Activated CD4-positive, CD25-positive, alpha-beta regulatory T cell treated with anti-CD3 and anti-CD28 coated beads, Interleukin-2, amount 50 U/mL, for 16 hours (primary cell): ENCODE measurements at places on chromosomes 6 and 20.

- no peak for DNase-seq
Measured at GRCh38 chr6:47654255-47654654, 44.1 kb upstream of the ADGRF4 start.

GRCh38 chr6:168695701-168696100 lies 254.7 kb downstream of the SMOC2 start:
- DNase-seq = no peak

- DNase-seq = no peak
Measured at GRCh38 chr6:165679326-165679725, 16.3 kb upstream of the PDE10A start.

DNA sequence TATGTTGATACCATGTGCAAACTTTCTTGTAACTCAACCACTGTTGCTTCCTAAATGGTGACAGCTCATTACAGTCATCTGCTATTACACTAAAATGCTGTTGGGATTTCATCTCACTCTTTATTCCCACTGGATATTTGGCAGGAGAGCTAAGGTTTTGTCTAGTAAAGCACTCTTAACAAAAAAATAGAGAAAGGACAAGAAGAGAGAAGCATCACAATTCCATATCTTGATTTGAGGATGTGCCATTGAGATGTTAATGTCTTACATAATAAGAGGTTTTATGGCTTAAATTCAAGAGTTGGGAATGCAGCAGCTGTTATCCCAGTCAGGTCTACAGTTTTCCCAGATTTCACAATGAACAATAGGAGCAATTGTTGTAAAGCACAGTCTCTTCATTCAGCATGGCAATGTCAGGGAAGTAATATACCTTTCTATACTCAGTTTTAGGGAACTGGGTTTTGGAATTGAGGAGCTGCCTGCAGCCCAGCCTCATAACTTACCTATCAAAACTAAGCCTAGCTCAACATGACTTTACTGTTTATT lies 134.9 kb downstream of the ISM1 start:
- no peak for DNase-seq

DNA sequence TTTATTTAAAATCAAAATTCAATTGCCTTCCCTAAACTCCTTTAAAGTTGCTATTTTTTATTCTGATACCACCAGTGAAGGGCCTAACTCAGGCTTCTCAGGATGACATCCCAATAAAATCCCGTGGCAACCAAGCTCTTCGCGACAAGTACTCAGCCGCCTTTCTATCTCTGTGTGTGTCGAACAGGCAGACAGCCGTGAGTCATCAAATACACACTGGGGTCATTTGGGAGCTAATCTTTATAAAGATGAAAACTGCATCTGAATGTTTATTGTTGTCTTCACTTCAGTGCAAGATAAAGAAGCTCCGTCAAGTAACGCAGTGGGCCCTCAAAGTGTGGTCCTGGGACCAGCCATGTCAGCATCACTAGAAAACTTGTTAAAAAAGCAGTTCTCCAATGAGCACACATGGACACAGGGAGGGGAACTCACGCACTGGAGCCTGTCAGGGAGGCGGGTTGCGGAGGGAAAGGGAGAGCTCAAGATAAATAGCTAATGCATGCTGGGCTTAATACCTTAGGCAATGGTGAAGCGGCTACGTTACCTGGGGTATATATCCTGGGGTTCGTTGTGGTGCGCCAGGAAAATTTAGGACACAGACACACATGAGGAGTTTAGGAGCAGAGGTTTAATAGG lies 119.3 kb downstream of the RNF144B start:
- DNase-seq = no peak

DNA sequence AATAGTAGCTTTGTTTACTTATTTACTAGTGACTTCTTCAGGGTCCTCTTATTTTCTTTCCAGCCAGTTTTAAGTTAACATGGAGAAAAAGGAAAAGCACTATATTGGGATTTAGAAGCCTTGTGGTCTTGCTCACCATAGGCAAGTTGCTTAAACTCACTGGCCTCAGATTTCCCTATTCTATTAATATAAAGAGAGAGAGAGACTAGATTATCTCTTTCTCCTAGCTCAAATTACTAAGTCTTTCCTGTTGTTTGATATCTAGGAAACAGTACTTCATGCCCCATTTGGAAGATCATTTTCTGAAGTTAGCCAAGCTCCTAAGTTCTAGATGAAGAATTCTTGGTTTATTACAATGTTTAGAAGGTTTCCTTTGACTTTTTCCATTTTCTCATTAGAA lies 32.5 kb downstream of the CTNNBL1 start:
- no peak for DNase-seq

DNA sequence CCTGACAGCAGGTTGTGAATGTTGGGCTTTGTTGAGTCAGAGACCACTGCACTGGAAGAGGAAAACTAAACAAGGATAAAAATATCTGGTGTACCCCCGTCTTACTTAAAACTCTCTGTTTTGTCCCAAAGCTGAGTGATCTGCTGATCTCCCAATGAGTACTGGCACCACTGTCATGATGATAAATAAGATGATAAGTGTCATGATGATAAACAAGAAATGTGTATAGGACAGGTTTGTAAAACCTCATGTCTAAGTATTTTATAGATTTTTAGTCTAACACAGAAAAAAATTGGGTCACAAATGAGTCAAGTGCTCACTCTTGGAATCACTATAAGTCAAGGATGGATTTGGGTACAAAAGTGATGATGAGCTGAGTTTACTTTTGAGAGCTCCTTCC lies 8.5 kb upstream of the SIM1 start:
- DNase-seq = no peak

DNA sequence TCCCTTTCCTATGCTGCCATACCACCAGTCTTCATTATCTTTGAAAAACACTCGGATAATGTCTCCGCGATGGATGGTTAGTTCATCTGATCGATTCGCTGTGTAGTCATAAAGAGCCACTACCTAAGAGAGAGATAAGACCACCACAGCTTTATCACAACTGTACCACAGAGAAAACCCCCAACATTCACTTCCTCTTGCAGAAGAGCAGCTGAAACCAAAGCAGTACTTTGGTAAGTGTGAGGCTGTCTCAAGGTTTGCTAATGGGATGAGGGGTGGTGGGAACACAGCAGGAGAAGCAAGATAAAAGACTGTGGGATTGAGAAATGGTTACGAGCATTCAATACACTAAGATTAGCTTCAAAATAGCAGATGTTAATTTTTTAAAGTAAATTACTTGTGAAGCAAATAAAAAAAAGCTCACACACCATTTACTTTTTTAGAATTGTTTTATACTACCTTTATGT lies 142.1 kb downstream of the MYB start:
- DNase-seq = no peak

DNA sequence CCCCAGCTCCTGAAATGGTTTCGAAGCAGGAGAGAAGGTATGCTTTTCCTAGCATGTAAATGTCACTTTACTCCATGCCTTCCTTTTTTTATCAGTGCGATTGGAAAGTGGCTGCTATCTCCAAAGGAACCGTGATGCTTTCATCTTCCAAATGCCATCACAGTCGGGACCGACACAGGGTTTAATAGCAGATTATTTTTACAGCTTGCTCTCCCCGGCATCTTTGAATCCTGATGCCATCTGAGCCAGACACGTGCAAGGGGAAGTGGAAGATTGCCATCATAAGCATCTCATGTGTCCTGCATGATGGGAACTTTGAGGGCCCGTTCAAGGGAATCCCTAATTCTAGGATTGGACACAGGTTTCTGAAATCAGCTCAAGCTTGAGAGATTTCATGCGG lies 253.4 kb upstream of the KCNG1 start:
- no peak for DNase-seq

- DNase-seq = no peak
Measured at GRCh38 chr6:112466373-112467151, 119.4 kb downstream of the RFPL4B start.

DNA sequence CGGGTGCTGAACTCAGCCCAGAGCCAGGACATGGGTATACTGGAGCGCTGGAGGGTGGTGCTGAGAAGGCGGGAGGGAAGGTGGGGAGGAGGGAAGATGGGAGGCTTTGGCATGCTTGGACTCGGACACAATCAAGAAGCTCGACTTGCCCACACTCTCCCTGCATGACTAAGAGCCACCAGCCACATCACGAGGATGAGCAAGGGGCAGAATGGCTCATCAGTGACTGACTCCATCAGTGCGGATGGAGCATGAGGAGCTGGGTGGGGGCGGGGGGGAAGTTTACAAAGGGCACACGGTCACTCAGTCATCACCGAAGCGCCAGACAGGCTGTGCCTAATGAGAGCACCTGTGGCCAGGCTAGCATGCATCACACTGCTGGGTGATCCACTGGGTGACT lies 222.8 kb downstream of the KIF16B start:
- no peak for DNase-seq

GRCh38 chr6:113560908-113561307 lies 296.2 kb upstream of the MARCKS start:
- no peak for DNase-seq

GRCh38 chr6:16972535-16972934 lies 129.3 kb upstream of the STMND1 start:
- no peak for DNase-seq

DNA sequence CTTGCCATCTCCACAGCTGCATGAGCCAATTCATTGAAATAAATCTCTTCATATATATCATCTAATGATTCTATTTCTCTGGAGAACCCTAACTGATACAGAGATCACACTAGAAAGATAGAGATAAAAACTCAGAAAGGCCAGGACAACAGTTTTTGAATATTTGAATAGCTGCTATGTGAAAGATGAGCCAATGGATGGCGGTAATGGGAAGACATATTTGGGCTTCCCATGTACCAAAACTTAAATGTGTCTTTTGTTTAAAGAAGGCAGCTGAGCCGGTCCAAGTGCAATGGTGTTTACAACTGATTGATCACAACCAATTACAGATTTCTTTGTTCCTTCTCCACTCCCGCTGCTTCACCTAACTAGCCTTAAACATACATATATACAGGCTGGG lies 35.1 kb downstream of the SGK1 start:
- DNase-seq = no peak

DNA sequence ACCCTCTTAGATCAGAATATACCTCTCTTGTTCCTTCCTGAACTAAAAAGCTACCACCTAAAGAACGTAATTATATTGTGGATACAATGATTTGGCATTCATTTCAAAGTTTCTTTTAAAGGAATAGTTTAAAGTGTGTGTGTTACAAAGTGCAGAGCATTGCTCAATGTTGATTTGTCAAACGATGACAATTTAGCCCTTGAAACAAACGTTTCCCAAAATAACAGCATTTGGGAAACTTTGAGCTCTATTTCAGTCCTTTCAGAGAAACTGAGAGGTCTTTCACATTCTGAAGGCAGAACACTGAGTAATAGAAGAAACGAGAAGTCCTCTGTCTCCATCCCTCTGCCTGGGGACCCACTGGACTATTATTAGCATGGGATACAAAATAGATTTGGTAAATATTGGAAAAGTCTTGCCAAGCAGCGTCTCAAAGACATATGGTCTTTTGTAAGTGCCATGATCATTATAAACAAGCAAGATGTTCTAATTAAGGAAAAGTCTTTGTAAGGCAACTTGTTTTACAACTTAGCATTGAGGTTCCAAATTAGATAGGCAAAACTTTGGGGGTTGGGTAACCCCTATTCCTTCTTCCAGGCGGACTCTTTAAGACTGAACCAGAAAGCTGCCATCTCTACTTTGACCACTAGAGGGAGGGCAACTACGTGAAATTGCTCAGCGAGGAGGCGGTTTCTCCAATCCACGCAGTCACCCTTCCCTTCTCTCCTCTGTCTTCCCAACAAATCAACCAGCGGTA lies 208.8 kb downstream of the RNF144B start:
- DNase-seq = peak; percentile 5

- DNase-seq = no peak
Measured at GRCh38 chr20:56316051-56316450, 42.7 kb upstream of the FAM210B start.

- no peak for DNase-seq
Measured at GRCh38 chr6:111263837-111264236, 176.5 kb downstream of the SLC16A10 start.

- no peak for DNase-seq
Measured at GRCh38 chr20:24109008-24109407, 120.4 kb upstream of the GGTLC1 start.

DNA sequence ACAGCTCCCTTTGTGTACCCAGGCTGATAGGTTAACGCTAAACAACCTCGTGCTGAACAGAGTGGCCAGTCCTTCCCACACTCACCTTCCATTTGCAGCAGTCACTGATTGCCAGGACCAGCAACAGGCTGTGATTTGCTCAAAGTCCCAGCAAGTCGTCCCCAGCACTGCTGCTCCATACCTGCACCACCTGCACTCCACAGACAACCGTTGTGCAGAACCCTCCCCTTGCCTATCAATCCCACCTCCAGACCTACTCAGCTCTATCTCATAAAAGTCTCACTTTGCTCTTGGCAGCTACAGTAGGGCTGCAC lies 43.1 kb upstream of the SCML4 start:
- DNase-seq = no peak

DNA sequence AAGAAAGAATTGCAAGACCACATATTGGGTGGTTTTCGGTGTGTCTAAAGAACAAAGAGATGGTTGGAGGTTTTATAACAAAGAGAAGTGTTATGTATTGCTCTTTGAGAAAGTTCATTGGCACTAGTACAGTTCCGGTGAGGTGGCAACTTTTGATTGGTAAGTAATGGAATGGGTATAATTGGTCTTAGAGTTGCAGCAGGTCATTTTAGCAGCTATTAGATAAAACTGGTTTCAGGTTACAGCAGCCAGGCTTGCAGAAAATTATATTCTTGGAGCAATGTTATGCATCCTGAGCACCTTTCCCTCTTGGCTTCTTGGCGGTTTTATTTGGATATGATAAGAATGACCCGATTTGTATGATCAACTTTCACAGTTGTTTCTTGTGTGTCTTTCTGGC lies 12.3 kb upstream of the SSTR4 start:
- DNase-seq = no peak

GRCh38 chr6:69026715-69027114 lies 391.6 kb downstream of the ADGRB3 start:
- no peak for DNase-seq

GRCh38 chr20:52193133-52193532 lies 1.6 kb upstream of the ZFP64 start:
- no peak for DNase-seq

GRCh38 chr6:39088331-39088730 lies 26.7 kb downstream of the SAYSD1 start:
- DNase-seq = no peak

DNA sequence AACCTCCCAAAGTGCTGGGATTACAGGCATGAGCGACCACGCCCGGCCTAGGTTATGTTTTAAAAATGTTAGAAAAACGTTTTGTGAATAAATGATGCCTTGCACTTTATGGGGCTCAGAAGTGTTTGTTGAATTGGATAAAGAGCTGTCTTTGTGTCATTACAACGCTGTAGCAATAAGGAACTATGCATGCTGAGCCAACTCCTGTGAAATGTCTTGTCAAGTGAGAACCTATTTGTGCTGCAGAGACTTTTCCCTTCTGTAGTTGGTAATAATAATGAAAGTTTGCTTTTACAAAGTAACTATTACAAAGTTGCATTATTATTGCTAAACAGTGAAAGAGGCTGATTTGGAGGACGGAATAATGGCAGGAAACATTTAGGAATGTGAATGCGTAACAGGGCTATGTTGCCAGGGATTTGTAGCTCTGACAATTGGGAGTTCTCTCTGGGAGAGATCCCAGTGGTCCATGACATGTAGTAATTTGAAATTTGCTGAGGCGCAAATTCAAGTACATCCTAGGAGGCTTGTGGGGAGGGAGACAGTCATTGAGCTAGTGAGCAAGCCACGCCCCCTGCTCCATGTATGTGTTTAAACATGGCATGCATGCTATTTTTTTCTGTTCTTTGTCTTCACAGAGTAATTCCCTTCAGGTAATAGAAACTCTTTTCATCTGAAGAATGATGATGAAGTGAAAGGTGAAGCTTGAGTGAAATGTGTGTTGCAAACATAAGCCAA lies 16.8 kb upstream of the BICRAL start:
- no peak for DNase-seq

- no peak for DNase-seq
Measured at GRCh38 chr6:169652896-169653295, 48.9 kb downstream of the WDR27 start.
